M059J (cell line): ENCODE measurements at places on chromosomes 1 and 21.
A peak's percentile ranks its signal among the peaks of the same experiment; 100 is the strongest.

GRCh38 chr1:58084266-58084665 lies 462.3 kb downstream of the OMA1 start:
- DNase-seq, result peak; percentile 12

GRCh38 chr1:118253053-118253915 lies 68.3 kb upstream of the SPAG17 start:
- no peak for DNase-seq

DNA sequence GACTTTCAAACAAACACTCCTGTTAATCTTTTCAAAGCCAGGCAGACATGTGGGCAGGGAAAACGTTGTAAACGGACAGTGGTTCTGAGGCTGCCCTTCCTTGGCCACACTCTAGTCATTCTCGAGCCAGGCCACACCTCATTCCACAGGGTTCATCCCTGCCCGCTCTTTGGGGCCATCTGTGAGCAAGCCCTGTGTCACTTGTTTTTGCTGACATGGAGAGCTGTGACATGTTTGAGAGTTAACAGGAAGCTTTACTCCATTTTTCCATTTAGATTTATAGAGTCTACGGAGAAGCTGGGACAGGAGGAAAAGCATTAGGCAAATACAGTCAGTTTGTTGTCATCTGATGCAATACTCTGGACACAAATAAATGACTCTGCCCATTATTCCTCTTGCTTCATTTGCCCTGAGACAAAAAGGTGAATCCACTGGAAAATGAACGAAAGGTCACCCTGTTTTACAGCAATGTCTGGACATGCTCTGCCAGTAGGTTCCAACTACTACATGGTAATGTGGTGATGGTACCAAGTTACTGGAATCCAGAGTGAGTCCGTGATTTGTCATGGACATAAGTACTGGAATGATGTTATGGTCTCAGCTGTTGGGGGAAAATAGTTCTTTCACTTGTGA lies 126.9 kb downstream of the CLIC6 start:
- peak; percentile 25 for DNase-seq

- DNase-seq, result no peak
Observed at GRCh38 chr1:207156095-207156494, 52.1 kb downstream of the C4BPA start.

DNA sequence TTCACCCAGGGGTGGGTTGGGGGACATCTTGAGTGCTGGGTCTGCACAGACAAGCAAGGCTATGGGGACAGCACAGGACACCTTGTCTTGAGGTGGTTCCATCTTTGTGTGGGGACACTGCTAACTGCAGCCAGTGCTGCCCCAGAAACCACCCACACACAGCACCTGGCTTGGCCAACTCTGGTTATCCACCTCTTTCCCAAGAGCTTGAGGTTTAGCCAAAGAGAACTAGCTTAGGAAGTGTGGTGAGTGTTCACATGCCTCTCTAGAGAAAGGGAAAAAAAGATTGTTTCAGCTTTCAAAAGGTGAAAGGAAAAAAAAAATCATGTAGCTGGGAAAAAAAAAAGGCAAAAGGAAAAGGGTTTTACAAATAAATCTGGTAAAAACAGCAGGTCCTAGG lies 32.4 kb downstream of the BCAR3 start:
- DNase-seq, result no peak

DNA sequence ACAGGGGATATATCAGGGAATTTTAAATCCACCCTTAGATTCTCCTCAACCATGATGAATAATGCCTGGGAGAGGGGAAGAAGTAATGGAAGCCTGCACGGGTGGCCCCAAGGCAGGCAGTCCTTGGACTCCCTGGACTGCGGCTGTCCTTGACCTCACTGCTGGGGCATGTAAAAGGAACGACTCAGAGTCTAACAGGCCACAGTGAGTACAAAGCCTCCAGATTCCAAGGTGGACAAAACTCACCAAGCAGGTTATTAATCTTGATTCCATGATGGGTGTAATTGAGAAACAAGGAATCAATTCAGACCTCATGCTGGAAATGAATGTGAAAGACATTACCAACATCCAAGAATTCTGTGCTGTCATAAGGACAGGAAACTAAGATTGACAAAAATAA lies 13.0 kb upstream of the ARHGAP29 start:
- no peak for DNase-seq

- peak; percentile 65 for DNase-seq
Observed at GRCh38 chr21:15009837-15010363, 54.9 kb downstream of the NRIP1 start.

GRCh38 chr1:229254910-229255541 lies 15.9 kb upstream of the RAB4A start:
- no peak for DNase-seq

DNA sequence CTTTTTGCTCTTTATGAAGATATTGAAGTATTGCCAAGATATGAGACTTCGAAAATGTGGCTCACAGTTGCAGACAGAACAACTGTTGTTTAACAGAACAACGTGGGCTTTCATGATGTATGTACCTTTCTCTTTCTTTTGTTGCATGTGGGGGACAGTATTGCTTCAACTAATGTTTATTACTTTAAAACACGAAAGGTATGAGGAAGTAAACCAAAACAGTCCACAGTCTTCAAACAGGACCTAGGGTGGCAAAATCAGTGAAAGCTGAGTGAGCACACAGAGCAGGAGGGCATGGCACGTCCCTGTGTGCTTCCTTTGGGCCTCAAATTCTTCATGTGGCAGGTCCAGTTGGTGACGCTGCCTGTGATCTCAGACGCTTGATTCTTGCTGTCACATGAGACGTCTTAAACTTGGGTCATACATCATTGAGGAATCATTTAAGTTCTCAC lies 7.8 kb upstream of the CHAF1B start:
- DNase-seq, result no peak

GRCh38 chr1:9878404-9878803 lies 31.7 kb downstream of the CTNNBIP1 start:
- no peak for DNase-seq

- peak; percentile 12 for DNase-seq
Observed at GRCh38 chr1:201827321-201828216, 1.4 kb upstream of the IPO9 start.

DNA sequence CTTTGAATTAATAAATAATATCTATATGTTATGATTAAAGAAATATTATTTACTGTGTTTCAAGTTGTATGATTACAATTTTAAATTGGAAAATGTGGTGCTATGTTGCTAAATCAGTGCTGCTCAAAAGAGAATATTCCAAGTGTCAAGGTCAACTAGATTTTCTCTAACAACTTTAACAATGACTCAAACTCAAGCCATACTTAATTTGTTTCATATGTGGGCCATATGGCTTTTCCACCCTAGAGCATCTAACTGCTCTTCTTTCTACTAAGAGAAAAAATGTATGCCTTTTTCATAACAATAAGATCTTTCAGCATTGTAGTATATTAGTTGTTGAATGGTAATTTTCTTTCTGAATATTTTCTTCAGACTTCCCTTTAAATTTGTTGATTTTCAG lies 8.3 kb upstream of the SYT14 start:
- DNase-seq, result no peak

DNA sequence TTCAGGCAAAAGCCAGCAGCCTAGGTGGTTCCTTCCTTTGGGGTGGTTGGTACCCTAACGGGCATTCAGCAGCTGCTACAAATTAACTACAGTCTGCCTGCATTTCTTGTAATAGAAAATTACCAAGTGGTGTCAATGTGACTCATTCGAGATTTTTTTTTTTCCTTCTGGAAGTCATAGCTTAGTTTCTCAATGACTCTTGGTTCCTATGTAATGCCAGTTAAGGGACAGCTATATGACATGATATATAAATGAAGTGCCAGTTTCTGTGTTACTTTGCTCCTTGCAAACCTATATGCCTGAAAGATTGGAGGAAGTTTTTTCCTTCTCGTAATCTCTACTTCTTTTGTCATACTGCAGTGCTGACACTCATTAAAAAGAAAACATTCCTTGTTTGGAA lies 2.6 kb downstream of the MGST3 start:
- peak; percentile 36 for DNase-seq

DNA sequence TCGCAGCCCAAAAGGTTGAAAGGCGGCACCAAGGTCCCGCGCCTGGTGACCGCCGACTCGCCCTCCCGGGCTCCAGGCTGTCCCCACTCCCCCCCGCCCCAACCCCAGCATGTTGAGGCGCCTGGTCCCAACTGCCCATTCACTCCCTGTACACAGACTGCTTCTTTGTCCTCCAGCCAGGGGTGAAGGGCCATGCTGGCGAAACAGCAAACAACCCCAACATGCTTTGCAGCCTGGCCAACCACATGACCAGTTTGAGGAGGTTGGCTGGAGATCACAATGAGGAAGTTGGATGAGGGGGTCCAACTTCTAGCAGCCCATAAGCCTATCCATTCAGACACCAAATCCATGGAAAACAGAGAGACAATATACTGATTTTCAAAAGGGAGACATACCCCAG lies 13.5 kb downstream of the PDE9A start:
- DNase-seq, result no peak

DNA sequence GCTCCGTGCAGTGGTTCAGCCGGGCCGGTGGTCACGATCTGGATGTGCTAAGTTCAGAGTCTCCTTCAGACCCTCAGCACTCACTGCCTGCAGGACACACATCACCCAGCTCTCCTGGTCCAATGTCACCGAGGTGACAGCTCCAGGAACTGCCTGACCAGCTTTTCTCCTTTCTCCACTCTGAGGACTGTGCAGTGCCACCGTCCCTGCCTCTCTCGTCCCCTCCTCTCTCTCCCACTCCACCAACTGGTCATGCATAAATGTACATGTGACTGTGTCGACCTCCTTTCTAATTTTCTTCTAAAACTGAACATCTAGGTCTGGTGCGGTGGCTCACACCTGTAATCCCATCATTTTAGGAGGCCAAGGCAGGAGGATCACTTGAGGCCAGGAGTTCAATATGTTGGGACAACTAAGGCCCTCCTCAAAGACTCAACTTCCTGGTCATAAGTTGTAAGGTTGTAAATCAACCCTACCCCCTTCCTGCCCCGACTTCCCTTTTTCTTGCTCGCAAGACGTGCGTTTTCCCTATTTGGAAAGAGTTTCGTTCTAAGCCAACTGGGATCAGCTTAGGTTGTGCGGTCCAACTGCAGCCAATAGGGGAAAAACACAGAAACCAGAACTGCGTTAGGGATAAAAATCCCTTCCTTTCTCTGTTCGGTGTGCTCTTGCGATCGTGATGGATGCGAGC lies 53.1 kb downstream of the MEGF6 start:
- no peak for DNase-seq

DNA sequence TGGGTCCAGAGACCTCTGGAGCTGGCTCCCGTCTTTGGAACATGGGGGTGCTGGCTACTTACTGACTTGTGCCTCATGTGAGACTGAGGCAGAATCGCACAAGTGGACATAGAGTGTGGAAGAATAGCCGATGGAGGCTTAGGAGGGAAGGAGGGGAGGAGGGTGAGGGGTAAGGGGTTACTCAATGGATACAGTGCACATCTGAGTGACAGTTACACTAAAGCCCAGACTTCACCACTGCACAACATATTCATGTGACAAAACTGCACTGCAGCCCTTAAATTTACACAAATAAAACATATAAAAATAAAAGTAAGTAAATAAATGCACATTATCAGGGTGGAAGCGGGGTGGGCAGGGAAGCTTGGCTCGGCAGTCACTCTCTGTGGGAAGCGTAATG lies 197.7 kb upstream of the RAB4A start:
- no peak for DNase-seq

DNA sequence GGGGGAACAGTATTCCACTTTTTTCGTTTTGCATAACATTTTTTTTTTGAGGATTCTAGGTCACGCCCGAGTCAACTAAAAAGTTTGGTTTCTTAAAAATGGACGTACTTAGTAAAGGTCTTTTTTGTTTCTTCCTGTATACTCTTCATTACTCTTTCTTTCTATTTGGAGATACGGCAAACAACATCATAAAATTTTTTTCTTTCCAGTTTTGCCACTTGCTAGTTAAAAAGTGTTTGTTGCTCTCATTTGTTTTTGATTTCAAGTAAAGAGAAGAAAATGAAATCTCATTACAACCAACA lies 788 bp upstream of the MPC2 start:
- no peak for DNase-seq

DNA sequence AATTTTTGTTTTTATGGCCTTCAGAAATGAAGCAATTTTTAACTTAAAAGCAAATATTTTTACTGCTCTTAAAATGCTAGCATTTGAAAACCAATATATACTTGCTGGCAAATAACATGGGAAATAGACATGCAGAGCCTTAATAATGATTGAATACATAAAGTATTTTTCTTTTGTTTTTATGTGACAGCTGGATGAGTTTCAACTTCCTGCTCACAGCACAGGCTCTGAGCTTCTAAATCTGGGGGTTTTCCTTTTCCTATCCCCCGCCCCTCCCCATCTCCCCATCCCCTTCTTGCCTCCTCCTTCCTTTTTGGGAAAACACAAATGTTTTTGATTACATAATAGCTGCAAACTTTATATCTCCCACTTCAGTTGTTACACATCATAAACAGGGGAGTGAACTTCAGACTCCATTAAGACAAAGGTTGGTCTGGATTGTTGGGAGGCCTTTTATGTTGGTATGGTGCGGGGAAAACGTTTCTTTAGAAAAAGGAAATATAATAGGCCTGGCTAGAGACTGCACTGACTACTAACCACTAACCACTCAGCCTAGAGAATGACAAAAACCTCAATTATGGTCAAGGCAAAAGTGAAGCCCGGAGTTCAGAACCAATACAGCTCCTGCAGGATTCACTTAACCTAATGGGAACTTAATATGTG lies 116.1 kb upstream of the GORAB start:
- peak; percentile 13 for DNase-seq

GRCh38 chr1:184598403-184599193 lies 156.1 kb downstream of the EDEM3 start:
- DNase-seq, result no peak

- DNase-seq, result no peak
Observed at GRCh38 chr1:101995984-101996745, 561 bp downstream of the OLFM3 start.

GRCh38 chr1:168053681-168054080 lies 83.0 kb downstream of the GPR161 start:
- no peak for DNase-seq

DNA sequence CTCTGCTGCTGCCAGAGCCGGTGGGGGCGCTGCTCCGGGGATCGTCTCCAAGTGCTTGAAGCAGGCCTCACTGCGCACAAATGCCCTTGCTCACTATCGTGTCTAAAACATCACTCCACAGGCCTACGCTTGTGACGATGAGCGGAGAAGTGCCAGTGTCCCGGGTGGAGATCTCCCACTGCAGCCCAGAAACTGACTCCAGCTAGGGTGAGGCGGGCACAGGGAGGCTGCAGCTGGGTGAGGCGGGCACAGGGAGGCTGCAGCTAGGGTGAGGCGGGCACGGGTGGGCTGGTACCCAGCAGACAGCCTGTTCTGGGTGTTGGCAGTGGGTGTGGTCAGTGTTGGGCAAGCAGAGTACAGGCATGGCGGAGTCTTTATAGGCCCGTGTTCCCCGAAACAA lies 22.7 kb upstream of the PDXK start:
- no peak for DNase-seq
